ENCODE measurements at places on chromosomes 2 and 18.

GRCh38 chr2:11998218-11998617, 251.8 kb downstream of the LPIN1 start:
- H3K4me3 ChIP-seq = no peak overlapping the region
- no peaks in the 10 kb centered on the region for H3K36me3 ChIP-seq

- no peak overlapping the region for H3K27ac ChIP-seq
- no peaks in the 10 kb centered on the region for H3K4me1 ChIP-seq
- DNase-seq = no peak
- no peaks in the 10 kb centered on the region for H3K36me3 ChIP-seq
- H3K4me3 ChIP-seq = no peak overlapping the region
Measured at GRCh38 chr18:22293417-22293816, 124.0 kb downstream of the GATA6 start.

GRCh38 chr18:56696966-56697365, 45.8 kb downstream of the WDR7 start:
- H3K27ac ChIP-seq = no peak overlapping the region
- H3K4me3 ChIP-seq = no peak overlapping the region
- H3K36me3 ChIP-seq = no peaks in the 10 kb centered on the region
- no peaks in the 10 kb centered on the region for H3K4me1 ChIP-seq
- no peaks in the 10 kb centered on the region for H3K27me3 ChIP-seq
- DNase-seq = no peak

- H3K36me3 ChIP-seq = peaks cover 6% of the 10 kb centered on the region
- no peaks in the 10 kb centered on the region for H3K4me1 ChIP-seq
- H3K4me3 ChIP-seq = no peak overlapping the region
Measured at GRCh38 chr2:135838502-135838901, 1.5 kb upstream of the LCT start.

DNA sequence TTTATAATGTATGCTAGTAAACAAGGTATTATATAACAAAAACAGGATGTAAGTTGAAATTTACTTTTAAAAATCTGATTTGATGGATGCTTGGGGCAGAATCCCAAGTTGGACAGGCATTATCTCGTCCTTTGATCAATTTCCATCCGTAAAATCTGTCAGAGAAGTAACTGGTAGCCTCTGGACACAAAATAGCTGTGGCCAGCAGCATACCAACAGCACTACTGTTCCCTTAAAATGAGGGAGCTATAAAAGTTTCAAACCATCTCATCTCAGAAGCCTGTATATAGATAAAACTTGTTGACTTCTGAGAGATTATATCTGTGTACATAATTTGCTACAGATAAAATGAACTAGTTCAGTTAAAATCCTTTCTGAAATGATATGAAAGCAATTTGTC, 14.7 kb upstream of the METAP1D start:
- H3K27me3 ChIP-seq = no peaks in the 10 kb centered on the region
- H3K4me3 ChIP-seq = no peak overlapping the region

GRCh38 chr18:44273298-44273697, 407.4 kb upstream of the SETBP1 start:
- H3K27me3 ChIP-seq = no peaks in the 10 kb centered on the region
- no peak for DNase-seq
- H3K36me3 ChIP-seq = no peaks in the 10 kb centered on the region

DNA sequence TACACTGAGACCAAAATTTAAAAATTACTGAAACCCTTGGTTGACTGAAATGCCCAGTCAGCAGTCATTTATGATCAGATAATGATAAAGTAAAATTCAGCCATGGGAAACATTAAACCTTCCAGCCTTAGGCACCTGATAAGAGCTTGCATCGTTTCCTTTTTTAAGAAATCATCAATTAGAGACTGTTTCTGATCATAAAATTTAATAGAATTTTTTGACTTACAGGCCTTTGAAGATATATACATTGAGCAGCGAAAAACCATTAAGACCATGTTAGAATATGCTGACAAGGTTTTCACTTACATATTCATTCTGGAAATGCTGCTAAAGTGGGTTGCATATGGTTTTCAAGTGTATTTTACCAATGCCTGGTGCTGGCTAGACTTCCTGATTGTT, 99.6 kb upstream of the CSRNP3 start:
- no peak overlapping the region for H3K4me3 ChIP-seq
- H3K27me3 ChIP-seq = no peaks in the 10 kb centered on the region
- peaks cover 3% of the 10 kb centered on the region for H3K4me1 ChIP-seq
- H3K36me3 ChIP-seq = no peaks in the 10 kb centered on the region

GRCh38 chr18:23523429-23524212, 20.3 kb downstream of the RMC1 start:
- no peak overlapping the region for H3K4me3 ChIP-seq
- H3K36me3 ChIP-seq = peaks cover 14% of the 10 kb centered on the region
- no peak for DNase-seq
- no peaks in the 10 kb centered on the region for H3K27me3 ChIP-seq
- H3K4me1 ChIP-seq = 0 out of 2 replicates have a peak, but pooled peaks cover 1% of the 10 kb centered on the region

DNA sequence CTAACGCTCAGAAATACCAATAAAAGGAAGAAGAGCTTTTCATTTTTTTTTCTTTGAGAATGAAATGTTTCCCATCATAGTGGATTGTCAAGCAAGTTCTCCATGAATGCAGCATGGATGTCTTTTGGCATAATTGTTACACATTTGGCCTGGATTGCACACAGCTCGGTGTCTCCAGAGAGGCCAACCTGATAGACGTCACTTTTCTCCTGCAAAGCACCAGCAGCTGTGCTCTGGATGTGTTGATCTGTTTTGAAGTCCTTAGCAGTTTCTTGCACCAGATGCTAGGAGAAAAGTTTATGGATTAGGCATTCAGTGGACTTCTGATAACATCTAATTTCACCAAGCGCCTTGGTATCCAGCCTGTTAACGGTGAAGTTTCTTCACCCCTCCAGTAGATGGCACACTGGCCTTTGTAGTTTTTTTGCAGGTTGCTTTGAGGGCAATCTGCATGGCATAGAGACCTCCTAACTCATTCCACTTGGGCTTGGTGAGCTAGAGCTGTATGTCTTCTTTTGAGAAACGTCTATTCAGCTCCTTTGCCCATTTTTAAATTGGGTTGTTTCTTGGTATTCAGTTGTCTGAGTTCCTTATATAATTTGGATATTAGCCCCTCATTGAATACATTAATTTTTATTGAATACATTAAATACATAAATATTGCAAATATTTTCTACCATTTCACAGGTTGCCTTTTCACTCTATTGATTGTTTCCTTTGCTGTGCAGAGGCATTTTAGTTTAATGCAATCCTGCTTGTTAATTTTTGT, 59.7 kb downstream of the PTH2R start:
- H3K4me3 ChIP-seq = no peak overlapping the region
- peak; percentile 27 for DNase-seq
- peaks cover 3% of the 10 kb centered on the region for H3K27me3 ChIP-seq
- H3K36me3 ChIP-seq = no peaks in the 10 kb centered on the region

GRCh38 chr18:58671111-58671631, at the start of gene MALT1:
Gene MALT1 (plus strand): TSS chr18:58671465. CDS start chr18:58671644, 179 bp downstream.
- no peaks in the 10 kb centered on the region for H3K27me3 ChIP-seq
- H3K27ac ChIP-seq = no peak within 1 kb of the TSS
- H3K36me3 ChIP-seq = no peaks in the 10 kb centered on the region

GRCh38 chr2:156455361-156455975, 19.3 kb downstream of the GPD2 start:
- H3K27me3 ChIP-seq = no peaks in the 10 kb centered on the region

- no peaks in the 10 kb centered on the region for H3K27me3 ChIP-seq
- H3K36me3 ChIP-seq = no peaks in the 10 kb centered on the region
- H3K27ac ChIP-seq = no peak overlapping the region
- no peak for DNase-seq
- H3K4me3 ChIP-seq = peak overlapping the region; percentile 88
- no peaks in the 10 kb centered on the region for H3K4me1 ChIP-seq
Measured at GRCh38 chr2:9002637-9003365, 683 bp downstream of the MBOAT2 start.

- no peaks in the 10 kb centered on the region for H3K36me3 ChIP-seq
- no peak for DNase-seq
- H3K4me1 ChIP-seq = peaks cover 2% of the 10 kb centered on the region
Measured at GRCh38 chr2:199443589-199444130, 14.1 kb downstream of the SATB2 start.

- no peak overlapping the region for H3K4me3 ChIP-seq
- no peaks in the 10 kb centered on the region for H3K27me3 ChIP-seq
- H3K4me1 ChIP-seq = no peaks in the 10 kb centered on the region
- no peak overlapping the region for H3K27ac ChIP-seq
- H3K36me3 ChIP-seq = no peaks in the 10 kb centered on the region
Measured at GRCh38 chr2:234747833-234748559, 203.8 kb upstream of the SH3BP4 start.

DNA sequence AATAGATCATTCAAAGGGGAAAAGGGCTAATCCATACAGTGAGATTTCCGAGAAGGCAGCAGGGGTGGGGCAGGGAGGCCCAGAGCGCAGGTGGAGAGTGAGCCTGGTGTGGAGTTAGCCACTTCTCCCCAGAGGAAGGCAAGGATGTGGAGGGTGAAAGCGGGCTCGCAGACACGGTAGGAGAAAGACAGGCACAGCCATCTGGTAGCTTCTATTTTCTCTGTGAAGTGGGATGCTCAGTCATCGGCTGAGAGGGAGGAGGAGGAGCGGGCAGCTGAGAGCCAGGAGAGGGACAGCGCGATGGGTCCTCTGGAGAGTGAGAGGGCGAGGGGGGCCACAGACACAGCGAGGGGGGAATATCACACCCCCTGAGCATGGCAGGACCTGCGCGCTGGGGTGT, 153.3 kb upstream of the NDUFV2 start:
- no peak for DNase-seq
- no peaks in the 10 kb centered on the region for H3K27me3 ChIP-seq
- no peaks in the 10 kb centered on the region for H3K36me3 ChIP-seq
- H3K4me1 ChIP-seq = no peaks in the 10 kb centered on the region
- H3K27ac ChIP-seq = no peak overlapping the region

DNA sequence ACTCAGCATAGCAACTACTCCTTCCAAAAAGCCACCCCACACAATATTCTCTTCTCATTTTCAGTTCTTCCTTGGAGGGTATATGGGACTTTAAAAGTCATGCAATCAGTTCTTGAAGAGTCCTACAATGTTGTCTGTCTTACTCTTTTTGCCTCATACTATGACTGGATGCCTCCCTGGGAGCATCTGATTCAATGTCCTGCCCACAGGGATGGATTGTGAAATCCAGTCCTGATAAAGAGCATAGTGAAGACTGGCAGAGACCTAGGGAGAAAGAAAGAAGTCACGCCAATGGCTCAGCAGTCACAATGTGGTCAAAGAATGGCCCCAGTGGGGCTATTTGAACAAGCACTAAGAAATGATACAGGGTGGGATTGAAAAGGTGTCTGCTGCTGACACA, 155.1 kb upstream of the SERPINE2 start:
- DNase-seq = no peak
- no peaks in the 10 kb centered on the region for H3K4me1 ChIP-seq
- no peak overlapping the region for H3K4me3 ChIP-seq
- no peaks in the 10 kb centered on the region for H3K36me3 ChIP-seq
- H3K27ac ChIP-seq = no peak overlapping the region

DNA sequence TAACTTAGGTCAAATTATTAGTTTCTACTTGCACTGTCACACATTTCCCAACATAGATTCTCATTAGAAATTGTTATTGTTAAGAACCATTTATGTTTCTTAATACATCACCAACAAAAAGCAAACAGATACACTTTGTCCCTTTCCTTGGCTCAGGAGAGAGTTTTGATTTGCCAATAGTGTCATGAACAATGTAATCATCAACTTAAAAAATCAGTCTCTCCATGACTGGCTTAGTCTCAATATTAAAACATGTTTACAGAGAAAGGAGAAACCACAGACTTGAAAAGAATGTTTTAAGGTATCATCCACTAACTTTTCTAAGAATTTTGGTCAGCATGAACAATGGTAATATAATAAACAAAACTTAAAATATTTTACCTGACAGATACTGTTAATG, 416.5 kb upstream of the KCNH7 start:
- no peaks in the 10 kb centered on the region for H3K36me3 ChIP-seq
- H3K27ac ChIP-seq = no peak overlapping the region
- no peaks in the 10 kb centered on the region for H3K27me3 ChIP-seq

- no peaks in the 10 kb centered on the region for H3K4me1 ChIP-seq
- H3K36me3 ChIP-seq = no peaks in the 10 kb centered on the region
- no peaks in the 10 kb centered on the region for H3K27me3 ChIP-seq
- H3K27ac ChIP-seq = no peak overlapping the region
- no peak overlapping the region for H3K4me3 ChIP-seq
Measured at GRCh38 chr2:178700922-178701342, 106.3 kb downstream of the TTN start.

GRCh38 chr2:240388471-240389301, 46.8 kb upstream of the GPC1 start:
- DNase-seq = no peak
- H3K4me1 ChIP-seq = peaks cover 1% of the 10 kb centered on the region
- H3K27me3 ChIP-seq = no peaks in the 10 kb centered on the region
- no peaks in the 10 kb centered on the region for H3K36me3 ChIP-seq
- no peak overlapping the region for H3K4me3 ChIP-seq
